ENCODE measurements at places on chromosomes 16 and 17. TPM values are rescaled to one million over a fixed set of nuclear protein-coding genes. Genes with fewer than 3 reads are reported as not detected.

- no peak for DNase-seq
These were observed 26.4 kb downstream of the TMEM235 start for GRCh38 chr17:78257810-78258322.

- DNase-seq, result no peak
These were observed 153.4 kb upstream of the GSE1 start for GRCh38 chr16:85459529-85460251.

- no peak for DNase-seq
These were observed 531.8 kb upstream of the CDH5 start for GRCh38 chr16:65834688-65835087.

- DNase-seq, result no peak
These were observed 148.0 kb upstream of the FOXF1 start for GRCh38 chr16:86362155-86362849.

GRCh38 chr16:5916711-5917191 is 819.2 kb upstream of the EEF2KMT start:
- no peak for DNase-seq

DNA sequence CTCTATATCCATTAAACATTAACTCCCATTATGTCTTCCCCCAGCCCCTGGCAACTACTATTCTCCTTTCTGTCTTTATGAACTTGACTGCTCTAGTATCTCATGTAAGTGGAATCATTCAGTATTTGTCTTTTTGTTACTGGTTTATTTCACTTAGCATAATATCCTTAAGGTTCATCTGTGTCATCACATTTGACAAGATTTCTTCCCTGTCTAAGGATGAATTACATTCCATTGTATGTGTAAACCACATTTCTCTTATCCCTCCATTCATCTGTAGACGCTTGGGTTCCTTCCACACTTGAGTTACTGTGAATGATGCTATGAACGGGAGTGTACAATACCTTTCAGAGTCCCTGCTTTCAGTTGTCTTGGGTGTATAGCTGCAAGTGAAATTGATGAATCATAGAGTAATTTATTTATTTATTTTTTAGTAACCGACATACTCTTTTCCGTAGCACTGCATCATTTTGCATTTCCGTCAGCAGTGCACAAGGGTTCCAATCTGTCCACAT is 399.7 kb upstream of the RBFOX1 start:
- DNase-seq, result no peak

GRCh38 chr16:56675685-56676210 is 6.1 kb downstream of the MT1H start:
- DNase-seq, result no peak

DNA sequence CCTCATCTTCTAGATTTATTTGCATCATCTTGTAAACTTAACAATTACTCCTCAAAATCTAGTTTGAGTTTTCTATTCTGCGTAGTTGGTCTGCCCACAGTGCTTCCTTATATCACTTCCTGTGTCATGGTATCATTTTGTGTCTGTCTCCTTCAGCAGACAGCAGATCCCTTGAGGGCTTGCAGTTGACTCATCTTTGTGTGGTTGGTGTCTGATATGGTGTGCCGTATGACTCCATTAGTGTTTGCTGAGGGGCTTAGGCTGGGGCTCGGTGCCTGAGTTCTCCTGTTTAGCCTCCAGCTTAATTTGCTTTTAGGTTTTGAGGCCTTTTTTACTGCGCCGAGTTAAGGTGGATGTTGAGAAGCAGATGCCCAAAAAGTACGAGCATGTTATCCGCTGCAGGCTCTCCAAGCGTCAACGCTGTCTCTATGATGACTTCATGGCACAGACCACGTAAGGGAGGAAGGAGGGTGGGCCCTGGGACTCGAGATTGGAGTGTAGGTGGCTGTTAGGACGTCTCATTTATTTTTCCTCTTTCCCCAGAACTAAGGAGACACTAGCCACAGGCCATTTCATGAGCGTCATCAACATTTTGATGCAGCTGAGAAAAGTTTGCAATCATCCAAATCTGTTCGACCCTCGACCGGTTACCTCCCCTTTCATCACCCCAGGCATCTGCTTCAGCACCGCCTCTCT is 16.9 kb downstream of the SRCAP start:
- no peak for DNase-seq

DNA sequence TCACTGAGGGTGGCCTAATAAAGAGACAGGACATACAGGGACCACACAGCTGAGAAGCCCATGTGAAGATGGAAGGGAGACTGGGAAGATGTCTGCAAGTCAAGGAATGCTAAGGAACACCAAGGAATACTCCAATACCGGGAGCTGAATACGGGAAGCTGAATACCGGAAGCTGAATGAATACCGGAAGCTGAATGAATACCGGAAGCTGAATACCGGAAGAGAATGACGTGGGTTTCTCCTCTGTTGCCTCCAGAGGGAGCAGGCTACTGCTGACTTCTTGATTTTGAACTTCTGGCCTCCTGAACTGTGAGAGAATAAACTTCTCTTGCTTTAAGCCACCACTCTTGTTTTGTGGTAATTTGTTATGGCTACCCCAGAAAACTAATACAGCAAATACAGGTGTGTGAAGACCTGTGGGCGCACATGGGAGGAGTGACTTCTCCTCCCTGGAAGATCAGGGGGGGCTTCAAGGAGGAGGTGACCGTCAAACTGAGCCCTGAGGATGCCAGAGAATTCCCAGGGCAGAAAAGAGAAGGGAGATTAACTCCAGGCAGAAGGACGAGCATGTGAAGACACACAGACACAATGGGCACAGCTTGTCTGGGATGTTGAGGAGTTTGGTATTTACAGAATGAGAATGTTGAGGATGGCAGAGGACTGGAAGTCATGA is 259.9 kb downstream of the IRF8 start:
- DNase-seq, result no peak

GRCh38 chr17:43767053-43767712 is 8.6 kb upstream of the SOST start:
- DNase-seq, result no peak

GRCh38 chr16:57609541-57610401 is 18.7 kb upstream of the ADGRG1 start:
- DNase-seq, result no peak

Gene GOSR1
- polyA plus RNA-seq, result 7.9 TPM
